Uterus (tissue), 4 donors: ENCODE measurements at places on chromosomes 1 and 21. TPM values are rescaled to one million over a fixed set of nuclear protein-coding genes. Genes with fewer than 3 reads are reported as not detected.

DNA sequence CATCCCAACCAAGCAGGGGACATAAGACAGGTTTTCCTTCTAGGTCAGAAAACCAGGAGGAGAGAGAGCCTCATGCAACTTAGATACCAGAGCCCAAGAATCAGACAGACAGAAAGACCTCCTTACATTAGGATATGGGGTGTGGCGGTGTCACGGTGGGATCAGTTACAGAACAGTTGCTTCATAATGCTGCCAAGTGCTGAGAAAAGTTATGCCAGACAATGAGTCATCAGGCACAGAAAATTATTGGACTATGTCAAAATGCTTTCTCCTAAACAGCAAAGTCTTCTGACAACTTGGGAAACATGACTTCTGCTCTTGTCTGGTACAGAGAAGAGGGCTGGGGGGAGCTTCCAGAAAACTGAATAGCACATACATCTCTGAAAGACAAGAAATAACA is 1120.2 kb upstream of the TMPRSS15 start:
- H3K4me1 ChIP-seq = no peaks in the 10 kb centered on the region
- H3K27ac ChIP-seq = no peak overlapping the region
- DNase-seq = no peak

GRCh38 chr1:172351754-172352161 is 68.7 kb upstream of the C1orf105 start:
- DNase-seq = no peak
- H3K27me3 ChIP-seq = no peaks in the 10 kb centered on the region
- H3K36me3 ChIP-seq = no peaks in the 10 kb centered on the region
- H3K4me1 ChIP-seq = peaks cover 6% of the 10 kb centered on the region
- no peak overlapping the region for H3K4me3 ChIP-seq

- DNase-seq = no peak
- H3K4me3 ChIP-seq = no peak overlapping the region
- H3K36me3 ChIP-seq = no peaks in the 10 kb centered on the region
- H3K27me3 ChIP-seq = no peaks in the 10 kb centered on the region
These were observed 18.2 kb downstream of the TEX38 start for GRCh38 chr1:46689897-46690296.

DNA sequence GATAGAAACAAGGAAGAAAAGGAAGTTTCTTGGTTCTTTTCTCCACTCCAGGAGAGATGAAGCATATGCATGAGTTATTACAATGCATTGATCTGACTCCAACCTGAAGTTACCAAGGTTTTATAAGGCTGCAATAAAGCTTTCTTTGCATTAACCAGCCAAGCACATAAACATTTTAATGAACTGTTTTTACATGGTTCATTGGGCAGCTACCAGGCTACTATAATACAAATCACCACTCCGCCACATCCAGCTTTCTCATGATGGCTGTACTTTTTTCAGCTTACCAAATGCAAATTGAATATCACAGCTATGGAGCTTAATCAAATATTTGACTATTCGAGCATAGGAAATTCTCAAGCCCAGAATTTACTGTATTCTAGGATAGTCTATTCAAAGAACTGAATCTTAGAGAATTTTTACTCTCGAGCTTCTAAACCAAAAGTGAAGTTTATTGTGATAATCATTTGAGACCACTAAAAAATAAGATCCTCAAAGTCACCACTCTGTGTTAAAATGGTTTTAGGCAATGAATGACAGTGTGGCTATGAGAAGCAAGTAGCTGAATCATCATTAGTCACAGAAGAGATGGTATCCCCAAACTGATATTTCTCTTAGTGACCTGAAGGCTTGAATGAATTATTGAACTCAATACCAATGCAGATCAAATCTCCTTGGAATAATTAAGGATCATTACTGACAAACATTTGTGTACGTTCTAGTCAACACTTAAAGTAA is 58.6 kb upstream of the ZNF281 start:
- H3K36me3 ChIP-seq = no peaks in the 10 kb centered on the region
- no peaks in the 10 kb centered on the region for H3K4me1 ChIP-seq
- no peaks in the 10 kb centered on the region for H3K27me3 ChIP-seq
- DNase-seq = no peak
- H3K27ac ChIP-seq = no peak overlapping the region
- no peak overlapping the region for H3K4me3 ChIP-seq

The LRRC52 gene
- total RNA-seq = not detected

GRCh38 chr1:227913396-227913763 is 34.4 kb downstream of the WNT9A start:
- no peak overlapping the region for H3K27ac ChIP-seq
- no peaks in the 10 kb centered on the region for H3K36me3 ChIP-seq
- no peak for DNase-seq
- H3K4me1 ChIP-seq = no peaks in the 10 kb centered on the region

GRCh38 chr1:24769656-24770651 is 24.7 kb downstream of the CLIC4 start:
- peak overlapping the region; percentile 96 for H3K27ac ChIP-seq
- H3K36me3 ChIP-seq = no peaks in the 10 kb centered on the region
- H3K4me1 ChIP-seq = peaks cover 3% of the 10 kb centered on the region

DNA sequence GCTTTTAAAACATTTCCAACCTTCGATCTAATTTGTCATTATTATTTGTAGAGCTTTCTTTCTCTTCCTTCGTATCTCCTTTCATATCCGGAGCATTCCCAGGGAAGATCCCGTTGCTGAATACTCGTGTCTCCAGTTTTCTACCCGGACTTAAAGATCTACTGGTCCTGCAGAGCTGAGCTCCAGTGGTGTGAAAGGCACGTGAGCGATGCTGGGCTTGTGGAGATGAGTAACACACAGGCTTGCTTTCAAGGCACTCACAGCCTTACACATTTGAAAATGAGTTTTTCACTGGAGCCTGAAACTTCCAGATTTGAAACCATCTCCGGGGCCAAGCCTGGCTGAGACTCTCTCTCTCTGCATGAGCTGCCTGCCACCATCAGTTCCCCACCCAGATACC is 428.3 kb downstream of the KIF26B start:
- no peaks in the 10 kb centered on the region for H3K4me1 ChIP-seq
- no peaks in the 10 kb centered on the region for H3K36me3 ChIP-seq
- H3K27ac ChIP-seq = no peak overlapping the region
- H3K27me3 ChIP-seq = no peaks in the 10 kb centered on the region

DNA sequence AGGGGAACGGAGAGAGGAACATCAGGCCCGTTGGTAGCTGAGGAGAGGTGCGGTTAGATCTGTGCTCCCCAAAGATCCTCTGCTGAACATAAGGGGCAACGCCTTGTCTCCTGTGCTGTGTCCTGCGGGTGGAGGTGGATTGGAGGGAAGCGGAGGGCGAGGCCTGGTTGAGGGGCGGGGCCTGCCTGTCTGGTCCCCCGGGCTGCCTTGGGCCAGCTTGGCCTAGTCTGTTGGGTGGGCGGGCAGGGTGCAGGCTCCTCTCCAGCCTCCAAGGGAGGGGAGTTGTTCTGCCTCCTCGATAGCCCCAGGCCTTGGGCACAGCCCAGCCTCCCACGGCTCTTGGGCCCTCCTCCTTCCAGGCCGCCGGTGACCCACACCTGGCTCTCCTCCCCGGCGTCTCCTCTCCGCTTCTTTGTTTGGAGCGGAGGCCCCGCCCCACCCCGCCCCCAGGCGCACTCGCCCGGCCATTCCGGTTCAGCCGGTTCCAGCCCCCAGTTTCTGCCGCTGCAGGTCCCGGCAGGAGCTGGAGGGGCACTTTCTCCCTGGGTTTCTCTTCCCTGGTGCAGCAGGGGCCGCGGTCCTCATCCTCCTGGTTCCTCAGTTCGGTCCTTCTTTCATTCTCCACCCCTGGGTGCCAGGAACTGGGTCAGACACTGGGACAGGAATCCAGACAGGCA is 19.4 kb downstream of the PTPRF start:
- H3K4me3 ChIP-seq = peak overlapping the region; percentile 26
- DNase-seq = peak; percentile 76
- H3K27me3 ChIP-seq = no peaks in the 10 kb centered on the region

DNA sequence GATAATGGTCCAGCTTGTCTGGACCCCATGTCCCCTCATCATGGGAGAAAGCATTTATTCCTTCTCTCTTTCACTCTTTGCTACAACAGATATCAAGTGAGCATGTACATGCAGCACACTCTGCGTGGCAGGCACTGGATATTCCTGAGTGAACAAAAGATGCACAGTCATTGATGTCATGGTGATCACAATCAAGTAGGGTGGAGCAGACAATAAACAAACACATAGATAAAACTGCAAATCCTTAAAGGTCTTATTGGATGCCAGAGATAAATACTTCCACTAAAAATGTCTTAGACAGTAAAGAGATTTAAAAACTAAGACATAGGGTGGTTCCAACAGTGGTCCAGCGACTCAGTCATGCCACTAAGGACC is 178.0 kb downstream of the ZC3H11B start:
- no peaks in the 10 kb centered on the region for H3K4me1 ChIP-seq
- H3K4me3 ChIP-seq = no peak overlapping the region
- no peak overlapping the region for H3K27ac ChIP-seq
- H3K36me3 ChIP-seq = no peaks in the 10 kb centered on the region
- DNase-seq = no peak

GRCh38 chr21:39712976-39713375 is 32.0 kb upstream of the IGSF5 start:
- DNase-seq = no peak
- no peak overlapping the region for H3K27ac ChIP-seq
- H3K36me3 ChIP-seq = no peaks in the 10 kb centered on the region
- H3K4me1 ChIP-seq = no peaks in the 10 kb centered on the region
- H3K27me3 ChIP-seq = no peaks in the 10 kb centered on the region

- H3K4me3 ChIP-seq = no peak overlapping the region
- DNase-seq = no peak
- no peak overlapping the region for H3K27ac ChIP-seq
- H3K36me3 ChIP-seq = no peaks in the 10 kb centered on the region
- no peaks in the 10 kb centered on the region for H3K27me3 ChIP-seq
These were observed 30.1 kb downstream of the STPG1 start for GRCh38 chr1:24383381-24383940.

GRCh38 chr21:34147792-34148418 is 74.5 kb downstream of the MRPS6 start:
- DNase-seq = no peak
- no peaks in the 10 kb centered on the region for H3K4me1 ChIP-seq
- H3K4me3 ChIP-seq = no peak overlapping the region
- no peaks in the 10 kb centered on the region for H3K36me3 ChIP-seq
- no peak overlapping the region for H3K27ac ChIP-seq

The TMEM51 gene
- total RNA-seq = 9.9 TPM

DNA sequence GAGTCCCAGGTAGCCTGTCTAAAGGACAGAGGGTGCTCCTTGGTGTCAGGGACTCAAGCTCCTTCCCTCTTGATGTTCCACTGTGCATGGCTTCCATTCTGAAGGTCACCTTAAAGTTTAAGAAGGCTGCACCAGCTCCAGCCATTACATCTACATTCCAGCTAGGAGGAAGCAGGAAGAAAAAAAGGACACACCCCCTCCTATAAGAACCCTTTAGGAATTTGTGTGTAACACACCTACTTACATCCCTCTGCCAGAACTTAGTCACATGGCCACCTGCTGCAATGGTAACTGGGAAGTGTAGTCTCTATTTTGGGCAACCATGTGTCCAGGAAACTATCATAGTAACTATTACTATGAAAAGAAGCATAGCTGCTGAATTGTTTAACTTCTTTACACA is 161.6 kb upstream of the KLHDC7A start:
- H3K27me3 ChIP-seq = no peaks in the 10 kb centered on the region
- H3K4me3 ChIP-seq = no peak overlapping the region
- H3K27ac ChIP-seq = no peak overlapping the region
- no peaks in the 10 kb centered on the region for H3K4me1 ChIP-seq

DNA sequence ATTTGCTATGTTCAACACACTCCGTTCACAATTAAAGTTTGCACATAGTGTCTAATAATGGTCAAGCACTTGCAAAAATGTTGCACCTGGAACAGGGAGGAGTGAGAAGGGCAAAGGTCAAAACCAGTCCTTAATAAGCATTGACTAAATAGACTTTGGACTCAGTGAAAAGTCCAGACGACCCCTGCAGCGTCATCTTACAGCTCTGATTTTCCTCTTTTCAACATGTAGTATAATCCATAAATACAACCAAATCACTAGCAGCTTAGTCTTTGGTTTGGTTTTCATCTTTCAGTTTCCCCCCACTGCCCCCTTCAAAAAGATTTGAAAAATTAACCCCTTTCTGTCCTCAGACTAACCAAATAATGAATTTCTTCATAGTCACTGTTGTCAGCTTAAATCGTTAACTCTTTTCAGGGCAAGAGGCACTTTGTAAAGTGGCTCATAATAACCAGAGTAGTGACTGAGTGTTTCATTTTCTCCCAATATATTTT is 290.3 kb downstream of the PTPRC start:
- no peak overlapping the region for H3K4me3 ChIP-seq
- no peaks in the 10 kb centered on the region for H3K4me1 ChIP-seq
- H3K27ac ChIP-seq = no peak overlapping the region
- no peak for DNase-seq
- no peaks in the 10 kb centered on the region for H3K36me3 ChIP-seq

DNA sequence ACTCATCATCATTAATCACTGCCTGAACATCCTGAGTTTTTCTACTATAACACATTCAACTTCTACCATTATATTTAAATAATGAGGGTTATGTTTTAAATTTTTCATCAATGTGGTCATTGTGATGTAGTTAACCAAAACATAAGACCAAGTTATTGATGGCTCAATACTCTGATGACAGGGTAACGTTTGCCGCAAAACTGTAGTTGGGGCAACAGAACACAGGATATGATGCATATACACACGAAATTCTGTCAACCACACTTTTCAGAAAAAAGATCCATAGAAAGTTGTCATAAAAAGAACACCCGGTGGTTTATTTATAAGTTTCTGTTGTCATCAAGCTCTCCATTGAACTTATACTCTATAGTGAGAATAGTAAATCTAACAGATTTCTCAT is 121.7 kb upstream of the COL11A1 start:
- H3K36me3 ChIP-seq = no peaks in the 10 kb centered on the region
- H3K4me3 ChIP-seq = no peak overlapping the region
- DNase-seq = no peak
- no peaks in the 10 kb centered on the region for H3K27me3 ChIP-seq
- H3K27ac ChIP-seq = no peak overlapping the region

The LPGAT1 gene
- 50.3 TPM for total RNA-seq

The CRNN gene
- total RNA-seq = not detected

- no peak for DNase-seq
- no peak overlapping the region for H3K27ac ChIP-seq
- no peak overlapping the region for H3K4me3 ChIP-seq
These were observed 126.6 kb downstream of the KCNT2 start for GRCh38 chr1:196481616-196482015.

The DNAJC8 gene
- 90.9 TPM for total RNA-seq
